NCI-H460 (cell line): ENCODE measurements at places on chromosomes 1 and 21.

DNA sequence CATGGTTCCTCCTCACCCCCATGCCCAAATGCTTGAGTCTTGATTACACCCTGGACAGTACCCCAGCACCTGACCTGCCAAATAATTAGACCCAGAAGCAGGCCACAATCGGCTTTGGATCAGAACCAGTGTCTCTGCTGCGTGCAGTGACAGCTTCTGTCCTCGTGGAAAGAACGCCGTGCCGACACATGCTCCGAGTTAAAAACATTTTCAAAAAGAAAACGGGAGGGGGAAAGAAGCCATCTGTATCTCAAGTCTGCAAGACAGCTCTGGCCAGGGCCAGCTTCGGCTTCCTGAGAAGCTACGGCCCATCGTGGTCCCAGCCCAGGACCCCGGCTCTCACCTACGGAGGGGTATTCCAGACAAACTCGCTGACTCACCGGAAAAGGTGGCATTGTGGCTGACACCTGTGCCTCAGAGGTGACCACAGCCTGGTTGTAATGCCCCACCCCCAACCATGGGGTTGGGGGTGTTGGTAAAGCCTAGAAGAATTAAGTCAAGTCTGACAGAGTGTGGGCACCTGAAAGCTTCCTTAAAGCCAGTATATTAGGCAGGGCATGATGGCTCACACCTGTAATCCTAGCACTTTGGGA lies 25.8 kb downstream of the SSBP3 start:
- DNase-seq: no peak

- no peak for DNase-seq
Observed at GRCh38 chr1:77421504-77422233, 139.8 kb downstream of the AK5 start.

DNA sequence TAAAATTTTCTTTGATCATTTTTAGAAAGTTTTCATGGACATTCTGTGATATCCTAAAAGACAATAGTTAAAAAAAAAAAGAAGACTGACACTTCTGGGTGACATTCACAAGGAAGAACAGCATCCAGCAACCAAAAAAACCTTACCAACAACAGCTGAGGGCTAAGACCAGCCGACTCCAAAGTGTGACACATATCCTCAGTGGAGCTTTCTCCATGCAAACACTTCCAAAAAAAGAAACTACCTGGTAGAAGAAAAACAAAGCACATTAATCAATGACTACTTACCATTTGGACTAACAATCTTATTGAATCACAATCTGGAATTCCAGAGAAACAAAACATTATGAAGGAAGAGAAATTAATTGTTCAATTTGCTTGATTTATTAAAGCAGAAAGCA lies 88.2 kb downstream of the IARS2 start:
- no peak for DNase-seq

GRCh38 chr1:90142697-90143096 lies 147.8 kb downstream of the ZNF326 start:
- no peak for DNase-seq

- no peak for DNase-seq
Observed at GRCh38 chr1:172941471-172941870, 109.3 kb downstream of the TNFSF18 start.
